T-helper 2 cell treated with Interferon-gamma antibody and Interleukin-4, amounts not matched to agents 100 ng/mL and 5 ng/mL, for 36 hours (primary cell): ENCODE measurements at places on chromosomes 1 and 21. TPM values are rescaled to one million over a fixed set of nuclear protein-coding genes. Genes with fewer than 3 reads are reported as not detected.

Gene ADAMTS1
- total RNA-seq: 4.5 and 7.9 TPM in 2 replicates

Gene CYP2J2
- 1.0 and 1.1 TPM in 2 replicates for total RNA-seq

Gene B4GALT3
- total RNA-seq: 49.4 and 52.1 TPM in 2 replicates

Gene CELA2B
- total RNA-seq: not detected in 2 replicates

Gene RPRD2
- total RNA-seq: 33.2 and 33.6 TPM in 2 replicates

Gene FCMR
- 75.8 and 77.6 TPM in 2 replicates for total RNA-seq

Gene MYBPH
- not detected in 2 replicates for total RNA-seq

Gene GBP1
- 219 and 222 TPM in 2 replicates for total RNA-seq
